Femur (tissue), 1 donor: ENCODE measurements at places on chromosomes 5 and 9.

GRCh38 chr5:176388003-176388443 is 375 bp downstream of the NOP16 start:
- no peak for DNase-seq

GRCh38 chr5:123937230-123937629 is 425.3 kb downstream of the CSNK1G3 start:
- no peak for DNase-seq

GRCh38 chr5:155878991-155879575 is 447.9 kb upstream of the SGCD start:
- DNase-seq, result no peak

DNA sequence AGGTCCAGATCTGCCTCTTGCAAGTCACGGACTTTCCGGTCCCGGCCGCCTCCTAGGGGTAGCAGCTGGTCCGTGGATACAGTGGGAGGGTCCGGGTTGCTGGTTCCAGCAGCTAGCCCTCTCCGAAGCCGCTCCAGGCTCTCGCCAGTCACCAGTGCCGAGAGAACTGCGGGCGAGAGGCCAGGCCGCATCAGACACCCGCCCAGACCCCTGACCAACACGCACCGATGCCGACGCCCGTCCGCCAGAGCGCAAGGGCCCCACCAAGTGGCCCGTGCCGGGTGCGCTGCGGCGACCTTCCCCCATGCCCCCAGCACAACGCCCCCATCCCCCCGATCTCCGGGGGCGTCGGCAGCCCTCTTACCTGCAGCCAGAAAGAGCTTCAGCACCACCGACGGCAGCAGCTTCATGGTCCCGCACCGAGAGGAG is 470 bp downstream of the HBEGF start:
- DNase-seq, result peak; percentile 76

DNA sequence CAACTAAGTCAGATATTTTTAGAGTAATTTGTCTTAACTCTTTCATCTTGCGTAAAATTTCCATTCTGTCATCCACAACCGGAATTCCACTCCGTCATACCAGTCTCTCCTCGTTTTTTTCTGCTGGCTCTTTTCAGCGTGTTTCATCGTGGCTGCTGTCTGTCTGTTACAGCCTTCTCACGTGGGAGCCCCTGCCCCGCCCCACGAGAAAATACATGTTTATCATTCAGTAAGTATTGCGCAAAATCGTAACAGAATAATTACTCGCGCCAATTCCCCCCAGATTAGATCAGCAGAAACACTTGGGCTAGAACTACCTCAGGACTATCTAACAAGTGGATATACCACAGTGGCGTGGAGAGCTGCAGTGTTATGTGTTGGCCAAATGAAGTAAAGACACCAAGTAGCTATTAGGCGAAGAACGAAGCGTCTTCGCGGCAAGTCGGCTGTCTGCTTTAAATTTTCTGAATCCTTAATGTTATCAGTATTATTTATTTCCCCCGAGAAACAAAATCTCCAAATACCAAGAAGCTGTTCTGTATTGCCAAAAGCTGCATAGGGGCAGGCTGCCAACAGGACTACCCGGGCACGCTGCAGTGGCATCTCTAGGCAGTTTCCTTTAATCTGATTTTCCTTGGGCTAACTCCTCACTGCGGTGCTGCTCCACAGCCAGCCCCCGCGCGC is 566 bp upstream of the FOCAD start:
- DNase-seq, result no peak

GRCh38 chr9:1271367-1271766 is 221.2 kb downstream of the DMRT2 start:
- peak; percentile 48 for DNase-seq

GRCh38 chr9:97831843-97832636 is 21.0 kb upstream of the FOXE1 start:
- no peak for DNase-seq

- no peak for DNase-seq
Observed at GRCh38 chr5:61402244-61402823, 70.3 kb downstream of the ZSWIM6 start.

DNA sequence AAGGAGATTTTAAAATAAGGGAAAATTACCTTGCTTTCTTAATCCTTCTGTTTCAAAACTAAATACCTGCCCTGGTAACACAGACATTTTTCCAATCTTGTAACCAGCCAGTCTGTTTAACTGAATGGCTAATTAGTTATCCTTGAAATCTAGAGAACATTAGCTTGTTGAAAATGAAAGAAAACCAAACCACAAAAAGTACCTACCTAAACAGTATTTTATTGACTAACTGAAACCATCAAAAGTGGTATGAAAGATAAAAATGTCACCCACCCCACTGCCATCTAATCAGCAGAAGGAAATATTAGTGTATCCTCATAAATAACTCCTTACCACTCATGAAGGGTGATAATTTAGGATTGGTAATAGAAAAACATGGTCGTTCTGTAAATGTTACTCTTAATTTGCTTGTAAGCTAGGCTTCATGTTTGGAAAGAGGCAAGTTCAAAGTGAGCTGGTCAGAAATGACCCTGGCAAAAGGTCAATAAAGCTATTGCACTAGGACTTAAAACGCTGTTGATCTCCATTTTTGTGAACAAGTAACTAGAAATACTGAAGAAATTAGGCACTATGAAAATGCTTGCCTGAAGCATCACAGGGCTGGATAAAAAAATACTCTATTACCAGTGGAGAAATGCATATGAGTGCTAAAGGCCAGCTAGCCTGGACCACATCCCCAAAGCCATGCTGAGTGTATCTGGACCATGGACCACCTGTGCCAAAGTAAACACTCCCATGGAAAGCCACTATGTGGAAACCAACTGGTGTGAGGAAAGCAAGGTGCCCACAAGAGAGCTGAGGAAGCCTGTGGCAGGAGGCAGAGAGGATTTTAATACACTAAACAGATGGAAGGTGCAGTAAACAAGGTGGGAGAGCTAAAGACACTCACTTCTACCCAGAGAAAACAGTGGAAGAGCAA is 8.4 kb downstream of the SEMA5A start:
- DNase-seq, result no peak

DNA sequence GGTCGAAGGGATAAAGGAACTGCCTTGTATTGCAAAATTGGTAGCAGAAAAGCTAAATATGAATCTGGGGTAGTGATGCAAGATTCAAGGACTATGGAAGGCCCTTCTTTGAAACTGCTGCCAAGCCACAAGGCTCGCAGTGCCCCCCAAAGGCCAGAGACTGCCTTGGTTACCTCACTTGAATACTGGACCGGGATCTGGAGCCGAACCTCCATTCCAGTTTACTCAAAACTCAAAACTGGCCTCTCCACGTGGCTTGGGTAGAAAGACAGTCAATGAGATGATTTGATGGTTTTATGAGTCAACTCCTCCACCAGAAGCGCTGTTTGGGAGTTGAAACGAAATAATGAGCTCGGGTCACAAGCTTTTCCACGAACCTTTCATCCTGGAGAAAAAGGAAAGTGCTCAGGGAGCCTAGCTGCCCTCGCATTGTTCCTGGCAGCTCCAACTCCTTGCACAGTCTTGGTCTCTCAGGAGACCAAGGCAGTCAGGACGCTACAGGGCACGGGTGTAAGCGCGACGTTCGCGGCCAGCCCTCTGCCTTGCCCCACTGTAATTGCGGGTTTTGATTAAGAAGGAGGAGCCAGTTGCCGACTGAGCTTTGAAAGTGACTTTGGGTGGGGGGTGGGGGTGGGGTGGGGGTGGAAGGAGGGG is 2.8 kb downstream of the ST8SIA4 start:
- DNase-seq, result peak; percentile 32

DNA sequence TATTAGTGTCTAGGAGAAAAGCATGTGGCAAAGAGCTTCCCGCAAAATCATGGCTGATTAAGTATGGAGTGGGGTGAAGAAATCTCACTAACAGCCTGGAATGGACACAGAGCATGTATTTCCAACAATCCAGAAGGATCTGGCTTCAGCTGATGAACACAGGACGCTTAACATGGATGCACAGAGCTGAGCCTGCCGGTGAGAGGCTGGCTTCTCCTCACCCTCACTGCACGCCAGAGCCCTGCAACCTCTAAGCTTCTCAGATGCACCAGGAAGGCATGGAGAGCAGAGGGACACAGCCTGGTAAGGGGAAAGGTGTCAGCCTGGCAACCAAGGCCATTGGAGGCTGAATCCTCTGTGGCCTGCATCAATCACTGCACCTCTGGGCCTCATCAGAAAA is 298.5 kb downstream of the TRIM32 start:
- DNase-seq, result no peak

DNA sequence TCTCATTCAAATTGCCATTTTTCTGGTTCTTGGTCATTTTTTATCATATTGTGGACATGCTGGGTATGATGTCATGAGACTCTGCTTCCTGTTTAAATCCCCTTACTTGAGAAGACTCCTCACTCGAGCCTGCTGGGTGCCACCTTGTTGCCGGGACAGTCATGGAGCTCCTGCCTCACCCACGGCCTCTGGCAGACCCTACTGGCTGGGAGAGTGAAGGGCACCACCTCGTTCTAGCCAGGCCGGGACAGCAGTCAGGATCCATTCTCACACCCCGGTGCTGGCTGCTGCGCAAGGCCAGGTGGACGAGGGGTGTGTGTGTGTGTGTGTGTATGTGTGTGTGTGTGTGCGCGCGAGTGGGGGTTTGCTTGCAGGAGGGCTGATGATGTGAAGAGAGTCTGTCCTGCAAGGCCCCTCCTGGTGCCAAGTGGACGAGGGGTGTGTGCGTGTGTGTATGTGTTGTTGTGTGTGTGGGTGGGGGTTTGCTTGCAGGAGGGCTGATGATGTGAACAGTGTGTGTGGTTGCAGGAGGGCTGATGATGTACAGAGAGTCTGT is 4.4 kb downstream of the CEP72 start:
- DNase-seq, result no peak

DNA sequence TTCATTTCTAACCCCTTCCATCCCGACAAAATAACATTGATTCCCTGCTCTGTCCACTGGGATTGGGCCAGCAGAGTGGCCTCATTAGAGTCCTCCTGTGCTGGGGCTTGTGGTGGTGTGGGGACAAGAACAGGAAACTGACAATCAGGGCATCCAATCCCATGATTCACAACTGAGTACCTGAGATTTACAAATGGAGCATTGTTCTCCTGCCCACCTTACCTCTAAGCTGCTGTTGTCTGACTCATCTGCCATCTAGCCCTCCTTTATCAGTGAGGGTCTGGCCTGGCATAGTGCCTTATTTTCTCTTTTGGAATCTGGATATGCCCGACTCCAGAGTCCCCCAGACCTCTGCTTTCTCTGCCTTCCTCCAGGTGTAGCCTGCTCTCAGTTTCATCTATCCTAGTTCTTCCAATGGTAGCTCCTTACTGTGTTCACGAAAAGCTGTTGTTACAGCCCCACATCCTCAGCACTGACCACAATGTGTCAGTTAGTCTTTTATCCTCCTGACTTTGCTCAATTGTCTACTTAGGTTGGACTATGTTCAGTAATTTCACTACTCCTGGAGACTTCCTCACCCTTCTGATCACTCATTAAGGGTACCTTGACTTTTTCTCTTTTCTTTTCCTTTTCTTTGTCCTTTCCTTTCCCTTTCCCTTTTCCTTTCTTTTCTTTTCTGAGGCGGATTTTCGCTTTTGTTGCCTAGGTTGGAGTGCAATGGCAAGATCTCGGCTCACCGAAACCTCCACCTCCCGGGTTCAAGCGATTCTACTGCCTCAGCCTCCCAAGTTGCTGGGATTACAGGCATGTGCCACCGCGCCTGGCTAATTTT is 13.4 kb downstream of the WNT8A start:
- DNase-seq, result no peak

DNA sequence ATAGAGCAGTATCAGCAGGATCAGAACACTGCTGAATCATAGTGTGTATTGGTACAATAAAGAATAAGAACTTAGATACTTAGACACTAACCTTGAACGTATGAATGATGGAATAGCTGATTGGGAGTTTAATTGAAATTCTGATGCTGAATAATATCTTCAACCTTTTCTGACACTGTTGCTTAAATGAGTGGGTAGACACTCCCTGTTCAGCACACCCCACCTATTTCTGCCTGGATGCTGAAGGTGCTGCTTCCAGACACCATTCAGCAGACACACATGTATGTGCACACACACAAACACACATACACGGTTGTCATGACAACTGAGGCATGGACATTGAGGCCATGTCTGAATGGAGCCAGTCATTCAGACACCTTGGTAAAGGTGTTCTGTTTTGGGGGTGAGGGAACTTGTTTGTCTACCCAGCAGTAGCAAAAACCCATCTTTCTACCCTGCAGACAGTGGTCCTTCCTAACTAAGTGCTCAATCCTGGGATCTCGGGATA is 54.3 kb downstream of the TMEM215 start:
- DNase-seq, result no peak

DNA sequence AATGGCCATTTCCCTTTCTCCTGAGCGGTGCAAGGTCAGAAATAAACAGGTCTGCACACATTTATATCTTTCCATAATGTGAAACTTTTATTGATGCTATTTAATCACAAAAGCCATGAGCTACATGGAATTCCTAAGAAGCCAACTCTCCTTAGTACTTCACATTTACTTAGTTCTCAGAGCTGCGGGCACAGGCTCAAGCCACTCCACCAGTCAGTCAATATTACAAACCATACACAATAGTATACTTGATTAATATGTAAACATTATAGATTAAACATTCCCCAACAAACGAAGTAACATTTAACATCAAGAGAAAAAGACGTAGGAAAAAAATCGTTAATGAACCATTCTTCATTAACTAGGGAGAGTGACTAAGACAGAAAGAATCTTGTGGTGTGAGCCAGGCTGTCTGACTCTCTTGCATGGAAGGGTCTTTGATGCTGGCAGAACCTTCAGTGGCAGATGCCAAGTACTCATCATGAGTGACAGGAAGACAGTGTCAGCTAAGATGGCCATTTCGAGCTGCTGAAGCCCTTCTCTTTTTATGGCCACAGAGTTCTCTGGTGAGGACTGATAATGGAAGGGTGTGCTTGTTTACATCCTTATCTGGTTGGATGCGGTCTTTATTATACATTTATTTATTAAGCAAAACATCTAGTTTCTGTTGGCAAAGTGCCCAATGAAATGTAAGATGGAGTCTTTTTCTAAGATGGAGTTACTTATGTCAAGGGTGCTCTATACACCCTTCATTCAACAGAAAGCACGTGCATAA is 115.5 kb upstream of the TUT7 start:
- DNase-seq, result no peak

GRCh38 chr5:58326022-58326421 is 133.9 kb downstream of the PLK2 start:
- DNase-seq, result no peak

- DNase-seq, result no peak
Observed at GRCh38 chr9:124622882-124623281, 115.7 kb upstream of the NR5A1 start.

- no peak for DNase-seq
Observed at GRCh38 chr5:75389430-75389829, 52.4 kb downstream of the HMGCR start.
